Stimulated activated CD4-positive, alpha-beta T cell treated with anti-CD3 and anti-CD28 coated beads, Interleukin-15, amount 100 ng/mL, for 1 hour (primary cell): ENCODE measurements at places on chromosomes 16 and 17.

- DNase-seq, result no peak
These were observed 11.5 kb downstream of the DYNLRB2 start for GRCh38 chr16:80552277-80552676.

- no peak for DNase-seq
These were observed 597 bp downstream of the OVCA2 start for GRCh38 chr17:2042390-2042847.

GRCh38 chr17:35074711-35075707 lies 11.5 kb upstream of the RFFL start:
- no peak for DNase-seq

- no peak for DNase-seq
These were observed 35.4 kb downstream of the ADAM11 start for GRCh38 chr17:44793885-44794842.

GRCh38 chr17:61514491-61514890 lies 62.3 kb downstream of the TBX4 start:
- no peak for DNase-seq

DNA sequence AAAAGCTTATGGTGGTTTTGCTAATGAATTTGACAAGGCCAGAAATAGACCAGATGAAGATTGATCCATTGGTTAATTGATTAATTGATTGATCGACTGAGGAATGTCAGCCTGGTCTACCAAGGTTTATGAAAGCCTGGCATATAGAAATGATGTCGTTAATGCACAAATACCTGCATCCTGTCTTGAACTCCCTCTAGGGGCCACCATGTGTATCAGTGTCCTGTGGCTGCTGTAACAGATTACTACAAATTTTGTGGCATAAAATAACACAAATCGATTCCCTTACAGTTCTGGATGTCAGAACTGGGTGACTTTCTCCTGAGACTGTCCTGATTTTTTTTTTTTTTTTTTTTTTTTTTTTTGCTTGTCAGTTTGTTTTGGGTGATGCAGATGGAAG lies 553.2 kb downstream of the MAF start:
- DNase-seq, result no peak

DNA sequence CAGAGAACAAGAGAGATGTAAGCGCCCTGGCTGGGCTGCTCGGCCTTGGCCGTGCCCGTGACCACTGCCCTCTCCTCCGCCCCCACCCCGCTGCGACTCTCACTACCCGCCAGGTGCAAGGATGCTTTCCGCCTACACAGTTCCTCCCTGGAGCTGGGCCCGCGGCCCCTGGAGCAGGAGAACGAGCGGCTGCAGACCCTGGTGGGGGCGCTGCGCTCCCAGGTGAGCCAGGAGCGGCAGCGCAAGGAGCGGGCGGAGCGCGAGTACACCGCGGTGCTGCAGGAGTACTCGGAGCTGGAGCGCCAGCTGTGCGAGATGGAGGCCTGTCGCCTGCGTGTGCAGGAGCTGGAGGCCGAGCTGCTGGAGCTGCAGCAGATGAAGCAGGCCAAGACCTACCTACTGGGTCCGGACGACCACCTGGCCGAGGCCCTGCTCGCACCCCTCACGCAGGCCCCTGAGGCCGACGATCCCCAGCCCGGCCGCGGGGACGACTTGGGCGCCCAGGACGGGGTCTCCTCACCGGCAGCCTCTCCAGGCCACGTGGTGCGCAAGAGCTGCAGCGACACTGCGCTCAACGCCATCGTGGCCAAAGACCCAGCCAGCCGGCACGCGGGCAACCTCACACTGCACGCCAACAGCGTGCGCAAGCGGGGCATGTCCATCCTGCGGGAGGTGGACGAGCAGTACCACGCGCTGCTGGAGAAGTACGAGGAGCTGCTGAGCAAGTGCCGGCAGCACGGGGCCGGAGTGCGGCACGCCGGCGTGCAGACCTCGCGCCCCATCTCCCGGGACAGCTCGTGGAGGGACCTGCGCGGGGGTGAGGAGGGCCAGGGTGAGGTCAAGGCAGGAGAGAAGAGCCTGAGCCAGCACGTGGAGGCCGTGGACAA lies 9.2 kb upstream of the MRPL58 start:
- no peak for DNase-seq

DNA sequence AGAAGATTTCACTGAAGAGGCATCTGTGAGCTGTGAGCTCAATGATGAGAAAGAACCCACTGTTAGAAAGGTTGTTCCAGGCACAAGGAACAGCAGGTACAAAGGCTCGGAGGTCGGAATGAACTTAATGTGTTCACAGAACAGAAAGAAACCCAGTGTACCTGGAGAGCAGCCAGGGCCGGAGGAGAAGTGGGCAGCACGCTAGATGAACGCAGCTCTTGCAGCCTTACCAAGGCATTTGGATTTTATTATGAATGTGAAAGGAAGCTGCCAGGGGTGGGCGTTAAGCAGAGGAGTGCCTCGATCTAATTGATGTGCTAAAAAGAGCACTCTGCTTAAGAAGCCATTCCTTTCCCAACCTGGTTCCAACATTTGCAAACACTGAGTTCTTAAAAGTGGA lies 19.0 kb downstream of the EEF2K start:
- no peak for DNase-seq

DNA sequence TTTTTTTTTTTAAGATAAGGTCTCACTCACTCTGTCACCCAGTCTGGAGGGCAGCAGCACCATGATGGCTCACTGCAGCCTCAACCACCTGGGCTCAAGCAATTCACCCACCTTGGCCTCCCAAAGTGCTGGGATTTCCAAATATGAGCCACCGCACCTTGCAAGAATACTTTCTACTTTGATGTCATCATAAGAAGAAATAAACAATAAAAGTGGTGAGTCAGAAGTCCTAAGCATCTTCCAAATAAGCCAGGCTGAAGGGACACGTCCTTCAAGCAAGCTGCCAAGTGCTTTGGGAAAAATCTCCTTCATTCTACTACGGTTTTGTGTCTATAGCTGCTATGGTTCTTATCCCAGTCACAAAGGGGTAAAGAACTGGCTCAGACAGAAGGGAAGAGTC lies 20.3 kb downstream of the HASPIN start:
- DNase-seq, result no peak
